Tibial nerve (tissue), 4 donors: ENCODE measurements at places on chromosomes 11 and 22. TPM values are rescaled to one million over a fixed set of nuclear protein-coding genes. Genes with fewer than 3 reads are reported as not detected.
A peak's percentile ranks its signal among the peaks of the same experiment; 100 is the strongest.

GRCh38 chr11:8604078-8604723, 10.2 kb upstream of the STK33 start:
- no peaks in the 10 kb centered on the region for H3K27me3 ChIP-seq
- H3K27ac ChIP-seq = no peak overlapping the region
- H3K4me1 ChIP-seq = no peaks in the 10 kb centered on the region
- H3K36me3 ChIP-seq = no peaks in the 10 kb centered on the region
- DNase-seq = peak; percentile 51
- no peak overlapping the region for H3K4me3 ChIP-seq

DNA sequence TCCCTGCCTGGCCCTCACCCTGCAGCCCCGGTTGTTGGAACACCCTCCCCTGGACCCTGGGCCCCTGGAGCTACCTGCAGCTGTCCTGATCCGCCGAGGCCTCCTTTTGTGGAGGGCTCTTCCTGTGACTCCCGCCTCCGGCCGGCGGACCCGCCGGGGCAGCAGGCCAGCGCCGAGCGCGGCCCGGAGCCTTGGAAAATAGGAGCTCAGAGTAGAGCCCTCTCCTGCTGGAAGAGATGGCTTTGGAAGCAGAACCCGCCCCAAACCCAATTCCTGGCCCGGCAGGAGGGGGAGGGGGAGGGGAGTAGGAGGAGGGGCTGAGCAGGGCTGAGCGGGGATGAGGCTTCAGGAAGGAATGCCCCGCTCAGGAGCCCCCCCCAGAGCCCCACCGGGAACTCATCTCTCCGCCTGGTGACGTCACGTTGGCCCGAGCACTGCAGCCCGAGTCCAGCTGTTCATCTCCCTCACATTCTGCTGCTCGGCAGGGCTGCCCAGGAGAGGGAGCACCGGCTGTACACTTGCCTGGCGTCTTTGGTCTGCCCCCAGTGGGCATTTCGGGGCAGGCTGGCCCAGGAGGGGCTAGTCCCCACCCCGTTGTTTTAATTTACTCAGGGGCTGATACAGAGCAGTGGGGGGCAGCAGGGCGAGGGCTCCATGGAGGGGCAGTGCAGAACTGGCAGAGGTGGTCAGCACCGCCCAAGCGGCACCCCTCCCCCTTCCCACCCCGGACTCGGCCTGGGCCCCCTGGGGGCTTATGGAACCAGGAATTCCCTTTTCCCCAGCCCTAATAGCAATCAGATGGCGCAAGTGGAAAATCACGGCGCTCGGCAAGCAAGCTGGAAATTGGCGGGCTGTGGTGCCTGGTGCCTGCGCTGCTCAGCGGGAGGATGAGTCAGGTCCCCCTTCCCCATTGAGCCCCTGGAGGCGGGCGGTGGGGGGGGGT, at the start of gene MRGPRF:
Gene MRGPRF (minus strand): TSS at position 238 of the 943 bp plus-strand sequence. CDS start 3,345 bp downstream, outside the sequence.
- H3K27me3 ChIP-seq = no peaks in the 10 kb centered on the region
- peaks cover 22% of the 10 kb centered on the region for H3K4me1 ChIP-seq
- no peaks in the 10 kb centered on the region for H3K36me3 ChIP-seq
- peak within 1 kb of the TSS; percentile 81 for H3K27ac ChIP-seq

GRCh38 chr22:32665676-32666075, 135.8 kb upstream of the TIMP3 start:
- DNase-seq = no peak
- H3K27me3 ChIP-seq = no peaks in the 10 kb centered on the region
- H3K4me1 ChIP-seq = peaks cover 33% of the 10 kb centered on the region
- no peak overlapping the region for H3K27ac ChIP-seq
- no peaks in the 10 kb centered on the region for H3K36me3 ChIP-seq

DNA sequence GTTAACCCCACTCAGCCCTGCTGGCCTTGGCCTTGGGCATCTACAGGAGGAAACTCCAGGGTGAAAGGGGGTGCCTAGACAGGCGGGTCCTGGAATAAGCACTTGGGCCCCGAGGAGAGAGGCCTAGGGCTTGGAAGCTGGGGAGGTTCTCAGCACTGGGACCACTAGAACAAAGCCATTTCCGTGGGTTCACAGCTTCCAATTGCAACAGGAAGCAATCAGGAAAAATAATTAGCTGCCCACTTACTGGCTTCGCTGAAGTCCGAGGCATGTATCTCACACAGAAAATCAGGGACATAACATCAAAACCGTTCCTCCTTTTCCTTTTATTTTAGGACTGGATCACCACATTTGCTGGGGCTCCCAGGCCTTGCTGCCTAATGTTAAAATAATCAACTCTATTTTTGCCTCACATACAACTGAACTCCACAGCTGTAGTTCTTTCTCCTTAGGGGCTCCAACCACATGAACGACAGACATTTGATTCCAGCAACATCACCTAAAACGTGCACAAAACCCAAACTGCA, 161.1 kb upstream of the GRK3 start:
- H3K27me3 ChIP-seq = no peaks in the 10 kb centered on the region
- peaks cover 44% of the 10 kb centered on the region for H3K4me1 ChIP-seq
- H3K27ac ChIP-seq = no peak overlapping the region
- H3K36me3 ChIP-seq = no peaks in the 10 kb centered on the region
- no peak overlapping the region for H3K4me3 ChIP-seq

DNA sequence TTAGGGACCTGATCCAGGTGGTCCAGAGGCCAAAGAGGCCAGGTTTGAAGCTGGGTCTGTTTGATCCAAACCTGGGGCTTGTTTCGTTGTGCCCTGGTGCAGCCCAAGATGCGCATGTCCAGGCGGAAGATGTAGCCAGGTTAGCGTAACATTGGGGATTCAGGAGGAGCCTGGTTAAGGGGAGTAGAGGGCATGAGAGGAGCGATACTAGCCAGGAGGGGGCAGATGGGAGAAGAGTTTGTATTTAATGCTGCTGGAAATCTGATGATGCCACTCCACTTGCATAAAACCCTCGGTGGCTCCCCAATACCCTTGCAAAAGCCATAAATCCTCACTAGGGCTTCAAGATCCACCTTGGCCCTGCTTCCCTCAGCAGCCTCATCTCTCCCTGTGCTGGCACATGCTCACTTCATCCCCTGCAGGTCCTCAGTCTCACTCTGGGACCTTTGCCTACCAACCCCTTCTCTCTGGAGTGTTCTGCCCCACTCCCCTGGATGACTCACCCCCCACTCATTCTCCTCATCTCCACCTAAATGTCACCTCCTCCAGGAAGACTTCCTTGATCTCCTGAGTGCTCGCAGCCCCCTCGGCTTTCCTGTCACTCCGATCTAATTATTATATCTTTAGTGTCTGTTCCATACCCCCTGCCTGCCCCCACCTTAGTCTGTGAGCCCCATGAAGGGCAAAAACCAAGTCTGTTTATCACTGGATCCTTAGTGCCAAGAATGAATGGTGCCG, 95.9 kb downstream of the MIAT start:
- H3K36me3 ChIP-seq = no peaks in the 10 kb centered on the region
- no peak overlapping the region for H3K4me3 ChIP-seq
- H3K27ac ChIP-seq = no peak overlapping the region
- H3K4me1 ChIP-seq = peaks cover 8% of the 10 kb centered on the region
- no peak for DNase-seq

- no peaks in the 10 kb centered on the region for H3K36me3 ChIP-seq
- H3K27ac ChIP-seq = no peak overlapping the region
- H3K4me1 ChIP-seq = no peaks in the 10 kb centered on the region
- DNase-seq = no peak
- H3K4me3 ChIP-seq = no peak overlapping the region
- H3K27me3 ChIP-seq = no peaks in the 10 kb centered on the region
Observed at GRCh38 chr11:112751329-112751728, 209.9 kb upstream of the NCAM1 start.

DNA sequence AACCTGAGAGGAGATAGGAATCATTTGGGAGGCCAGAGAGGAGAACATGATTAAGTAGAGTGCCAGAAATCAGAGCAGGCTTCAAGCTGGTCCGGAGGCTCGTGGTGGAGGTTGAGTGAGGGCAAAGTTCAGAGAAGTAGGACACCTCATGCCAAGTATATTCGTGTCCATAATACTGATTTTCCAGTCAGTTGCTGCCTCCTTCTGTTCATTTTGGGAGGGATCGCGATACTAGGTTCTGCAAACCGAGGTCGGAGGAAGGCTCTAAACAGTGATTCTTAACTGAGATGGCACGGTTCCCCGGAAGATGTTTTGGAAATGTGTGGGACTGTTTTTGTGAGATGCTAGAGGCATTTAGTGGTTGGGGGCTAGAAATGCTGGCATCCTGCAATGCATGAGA, 13.6 kb upstream of the CD3E start:
- peak; percentile 10 for DNase-seq
- peaks cover 4% of the 10 kb centered on the region for H3K27me3 ChIP-seq
- H3K4me1 ChIP-seq = no peaks in the 10 kb centered on the region

DNA sequence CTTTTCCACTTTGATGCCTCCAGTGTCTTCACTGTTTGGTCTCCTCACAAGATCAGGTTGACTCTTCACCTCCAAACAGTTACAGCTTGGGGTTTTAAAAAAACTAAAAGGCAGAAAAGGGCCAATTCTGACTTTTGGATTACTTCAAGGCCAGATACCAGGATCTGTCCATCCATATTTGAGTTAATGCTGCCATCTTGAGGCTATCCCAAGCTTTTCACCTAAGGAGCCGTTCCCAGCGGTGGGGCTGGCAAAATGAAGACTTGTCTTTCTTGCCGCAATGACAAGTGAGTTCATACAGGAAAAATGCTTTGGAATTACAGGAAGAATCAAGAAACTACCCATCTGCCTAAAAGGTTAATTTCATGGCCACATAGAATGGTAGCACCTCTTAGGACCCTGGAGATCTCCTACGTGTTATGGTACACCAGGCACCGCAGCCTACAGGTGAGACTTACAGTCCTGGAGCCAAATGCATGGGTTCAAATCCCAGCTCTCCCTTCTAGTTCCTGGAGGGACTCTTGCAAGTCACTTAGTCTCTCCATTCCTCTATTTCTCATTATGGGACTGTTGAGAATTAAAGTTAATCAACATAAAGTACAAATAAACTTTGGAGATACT, 6.0 kb upstream of the OR5B21 start:
- H3K27ac ChIP-seq = no peak overlapping the region
- no peaks in the 10 kb centered on the region for H3K4me1 ChIP-seq
- no peak overlapping the region for H3K4me3 ChIP-seq
- no peak for DNase-seq

DNA sequence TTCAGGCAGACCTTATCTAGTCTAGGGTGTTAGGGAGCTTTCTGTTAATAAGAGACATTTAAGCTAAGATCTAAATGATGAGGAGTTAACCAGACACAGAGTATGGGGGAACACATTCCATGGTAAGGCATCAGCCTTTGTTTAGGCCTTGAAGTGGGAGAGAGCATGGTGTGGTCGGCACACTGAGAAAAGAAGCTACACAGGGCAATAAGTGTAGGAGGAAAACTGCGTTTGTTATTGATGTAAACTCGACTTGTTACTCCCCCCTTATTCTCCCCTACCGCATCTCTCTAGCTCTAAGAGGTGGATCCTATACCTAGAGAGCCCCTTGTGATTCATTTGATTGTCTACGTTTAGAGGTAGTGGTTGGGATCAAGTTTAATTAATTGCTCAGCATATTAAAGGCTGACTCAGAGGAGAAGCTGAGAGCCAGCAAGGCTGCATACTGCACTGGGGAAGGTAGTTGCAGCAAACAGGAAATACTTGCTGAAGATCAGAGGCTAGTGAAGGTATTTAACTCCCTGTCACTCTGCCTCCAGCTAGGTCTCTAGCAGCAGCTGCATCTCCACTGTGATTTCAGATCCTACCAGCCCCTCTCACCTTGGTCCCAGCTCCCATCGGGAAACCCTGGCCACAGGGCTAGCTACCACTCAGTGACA, 86.8 kb upstream of the TEAD1 start:
- no peak for DNase-seq
- no peaks in the 10 kb centered on the region for H3K36me3 ChIP-seq
- H3K4me1 ChIP-seq = peaks cover 29% of the 10 kb centered on the region
- H3K27ac ChIP-seq = peak overlapping the region; percentile 39

GRCh38 chr22:32788904-32789624, 12.4 kb upstream of the TIMP3 start:
- H3K36me3 ChIP-seq = no peaks in the 10 kb centered on the region
- H3K27me3 ChIP-seq = no peaks in the 10 kb centered on the region
- no peak for DNase-seq
- no peaks in the 10 kb centered on the region for H3K4me1 ChIP-seq
- H3K27ac ChIP-seq = peak overlapping the region; percentile 78

DNA sequence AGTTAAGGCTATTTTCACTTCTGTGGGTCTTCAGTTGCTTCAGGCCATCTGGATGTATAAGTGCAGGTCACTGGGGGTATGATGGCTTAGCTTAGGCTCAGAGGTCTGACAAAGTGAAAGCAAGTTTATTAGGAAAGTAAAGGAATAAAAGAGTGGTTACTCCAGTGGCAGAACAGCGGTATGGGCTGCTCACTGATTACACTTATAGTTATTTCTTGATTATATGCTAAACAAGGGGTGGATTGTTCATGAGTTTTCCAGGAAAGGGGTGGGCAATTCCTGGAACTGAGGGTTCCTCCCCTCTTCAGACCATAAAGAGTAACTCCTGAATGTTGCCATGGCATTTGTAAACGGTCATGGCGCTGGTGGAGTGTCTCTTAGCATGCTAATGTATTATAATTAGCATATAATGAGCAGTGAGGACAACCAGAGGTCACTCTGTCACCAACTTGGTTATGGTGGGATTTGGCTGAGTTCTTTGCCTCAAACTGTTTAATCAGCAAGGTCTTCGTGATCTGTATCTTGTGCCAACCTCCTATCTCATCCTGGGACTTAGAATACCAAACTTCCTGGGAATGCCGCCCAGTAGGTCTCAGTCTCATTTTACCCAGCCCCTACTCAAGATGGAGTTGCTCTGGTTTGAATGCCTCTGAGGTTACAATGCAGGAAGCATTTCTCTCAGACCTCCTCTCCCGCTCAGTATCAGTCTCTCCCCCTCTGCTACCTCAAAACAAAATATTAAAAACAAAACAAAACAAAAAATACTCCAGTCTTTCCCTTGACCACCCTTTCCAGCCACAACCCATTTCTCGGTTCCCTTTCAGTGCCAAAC, 106.6 kb upstream of the SLC22A12 start:
- no peaks in the 10 kb centered on the region for H3K36me3 ChIP-seq
- DNase-seq = no peak
- peaks cover 6% of the 10 kb centered on the region for H3K4me1 ChIP-seq
- no peak overlapping the region for H3K4me3 ChIP-seq

DNA sequence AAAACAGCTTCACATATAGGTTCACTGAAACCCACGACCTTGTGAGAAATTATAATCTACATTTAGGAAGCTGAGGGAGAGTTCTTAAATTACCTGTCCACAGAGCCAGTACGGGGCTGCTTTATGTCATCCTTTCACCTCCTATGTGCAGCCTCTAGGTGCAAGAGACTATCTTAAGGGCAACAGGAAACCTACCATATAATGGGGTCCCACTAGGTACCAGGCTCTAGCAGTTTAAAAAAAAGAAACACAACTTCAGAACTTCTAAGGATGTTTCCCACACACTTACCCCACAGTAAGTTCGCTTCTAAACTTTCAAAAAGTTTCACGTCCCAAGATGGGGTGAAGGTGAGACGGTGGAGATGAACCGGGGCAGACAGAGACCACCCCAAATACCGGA, 573 bp downstream of the STK33 start:
- no peaks in the 10 kb centered on the region for H3K4me1 ChIP-seq
- H3K27me3 ChIP-seq = no peaks in the 10 kb centered on the region
- H3K4me3 ChIP-seq = peak overlapping the region; percentile 54
- H3K27ac ChIP-seq = no peak overlapping the region
- no peak for DNase-seq

The CBLIF gene
- total RNA-seq = not detected

The CYP2D6 gene
- total RNA-seq = 1.1 TPM

The IGSF22 gene
- 0.90 TPM for total RNA-seq
